Lower leg skin (tissue), 4 donors: ENCODE measurements at places on chromosomes 13 and 19. TPM values are rescaled to one million over a fixed set of nuclear protein-coding genes. Genes with fewer than 3 reads are reported as not detected.

DNA sequence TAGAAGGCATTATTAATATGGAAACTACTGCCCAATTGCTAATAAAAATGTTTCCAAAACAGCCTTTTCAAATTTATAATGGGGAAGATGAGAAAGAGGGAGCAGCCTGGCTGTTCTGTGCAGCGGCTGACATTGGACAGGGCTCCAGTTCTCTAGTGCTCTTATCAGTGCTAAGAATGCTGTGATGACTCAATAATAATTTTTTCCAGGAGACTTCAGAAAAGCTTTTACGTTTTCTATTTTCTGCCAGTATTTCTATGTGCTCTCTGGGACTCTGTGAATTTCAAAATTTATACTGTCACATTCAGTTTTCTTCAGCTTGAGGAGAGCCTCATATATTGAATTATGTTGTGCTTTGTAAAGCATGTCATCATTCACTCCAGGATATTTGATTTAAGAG is 209.6 kb downstream of the VWA8 start:
- DNase-seq = no peak

DNA sequence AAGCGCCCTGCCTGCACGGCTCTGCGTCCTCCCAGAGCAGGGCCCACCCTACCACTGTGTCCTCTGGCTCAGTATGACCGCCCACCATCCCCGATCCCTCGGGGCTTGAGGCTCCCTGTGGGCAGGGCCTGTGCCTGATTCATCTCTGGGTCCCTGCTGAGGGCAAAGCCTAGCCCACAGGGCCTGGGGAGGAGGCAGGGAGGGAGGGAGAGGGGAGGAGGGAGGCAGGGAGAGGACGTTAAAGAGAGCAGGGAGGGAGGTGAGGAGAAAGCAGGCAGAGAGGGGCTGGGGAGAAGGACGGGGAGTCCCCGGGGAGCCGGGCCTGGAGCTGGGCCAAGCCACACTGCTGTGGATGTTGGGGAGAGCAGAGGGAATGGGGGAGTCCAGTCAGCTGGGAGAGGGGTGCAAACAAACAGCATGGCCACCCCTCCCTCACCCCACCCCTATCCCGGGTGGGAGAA is 4.0 kb upstream of the ERFL start:
- DNase-seq = no peak

DNA sequence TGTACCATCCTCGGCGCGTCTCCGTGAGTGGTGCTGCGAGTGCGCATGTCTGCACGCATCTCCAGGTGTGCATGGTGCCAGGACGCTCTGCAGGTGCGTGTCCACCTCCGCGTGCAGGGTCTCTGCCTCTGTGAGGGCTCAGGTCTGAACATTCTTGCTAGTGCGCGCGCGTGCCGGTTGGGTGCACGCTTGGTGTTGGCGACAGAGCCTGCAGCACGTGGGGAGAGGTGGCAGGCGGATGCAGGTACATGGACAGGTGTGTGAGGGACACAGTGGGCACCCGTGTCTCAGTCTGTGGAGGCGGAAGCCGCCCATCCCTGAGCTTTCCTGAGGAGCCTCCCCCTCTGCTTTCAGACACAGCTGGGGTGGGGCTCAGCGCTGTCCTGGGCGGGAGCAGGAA is 4.9 kb upstream of the OR10H2 start:
- DNase-seq = no peak

DNA sequence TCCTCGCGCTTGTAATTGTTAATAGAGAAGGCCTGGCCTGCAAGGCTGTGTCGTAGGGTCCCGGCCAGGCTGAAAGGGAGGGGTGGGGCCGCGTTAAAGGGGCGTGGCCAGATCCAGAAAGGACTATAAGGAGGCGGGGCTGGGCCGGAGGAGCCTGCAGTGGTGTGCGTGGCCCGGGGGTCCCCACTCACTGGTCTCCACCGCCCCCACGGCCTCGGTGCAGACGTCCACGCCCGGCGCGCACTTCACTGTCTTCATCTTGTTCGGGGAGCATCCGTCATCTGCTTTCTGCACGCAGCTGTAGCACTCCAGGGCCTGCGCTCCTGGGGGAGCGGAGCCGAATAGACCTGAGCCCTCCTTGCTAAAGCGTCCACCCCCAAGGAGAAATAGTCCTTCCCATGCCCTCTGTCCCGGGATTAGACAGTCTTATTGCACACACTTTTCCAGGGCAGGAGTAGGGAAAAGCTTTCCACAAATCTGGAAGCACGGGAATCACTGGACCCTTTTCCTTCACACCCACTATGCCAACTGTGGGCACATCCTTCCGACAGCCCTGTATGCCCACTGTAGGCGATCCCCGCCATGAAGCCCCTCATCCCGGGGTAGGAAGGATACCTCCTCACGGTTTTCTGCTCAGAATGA is 1.2 kb downstream of the LYPD3 start:
- DNase-seq = peak; percentile 85

DNA sequence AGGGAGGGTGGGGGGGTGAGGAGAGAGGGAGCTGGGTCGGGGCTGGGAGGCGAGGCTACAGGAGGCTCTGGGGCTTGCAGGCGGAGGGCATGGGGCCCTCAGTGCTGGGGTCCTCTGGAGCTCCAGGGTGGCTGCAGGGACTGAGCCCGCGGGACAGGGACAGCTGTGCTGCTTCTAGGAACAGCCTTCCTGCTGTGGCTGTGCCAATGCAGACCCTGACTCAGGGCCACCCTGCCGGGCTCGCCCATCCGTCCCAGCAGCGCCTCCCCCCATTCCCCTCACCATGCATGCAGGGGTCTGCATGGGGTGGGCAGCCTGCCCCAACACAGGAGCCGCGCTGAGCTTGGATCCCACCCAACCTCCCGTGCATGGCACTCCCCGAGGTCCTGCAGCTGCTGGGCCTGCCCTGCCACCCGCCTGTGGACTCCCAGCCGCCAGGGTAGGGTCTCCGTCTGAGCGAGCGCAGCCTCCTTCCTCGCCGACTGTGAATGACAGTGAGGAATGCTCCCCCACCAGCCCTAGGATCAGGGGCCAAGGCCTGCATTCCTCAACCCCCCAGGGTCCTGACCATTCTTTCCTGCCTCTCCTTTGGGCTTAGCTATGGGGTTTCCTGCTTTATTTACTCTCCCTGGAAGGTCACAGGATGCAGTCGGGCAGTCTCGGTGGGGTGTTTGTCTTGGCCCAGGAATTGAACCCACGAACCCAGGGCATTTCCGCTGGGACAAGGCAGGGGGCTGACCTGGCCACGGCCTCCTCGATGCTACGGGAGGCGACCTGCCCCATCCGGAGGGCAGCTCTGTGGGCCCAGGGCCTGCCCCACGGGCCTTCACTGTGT is 23.4 kb downstream of the CEBPG start:
- no peak for DNase-seq

- no peak for DNase-seq
These were observed 29.4 kb upstream of the NDFIP2 start for GRCh38 chr13:79451500-79451962.

- DNase-seq = no peak
These were observed 14.1 kb upstream of the HMGB1 start for GRCh38 chr13:30479883-30480219.

DNA sequence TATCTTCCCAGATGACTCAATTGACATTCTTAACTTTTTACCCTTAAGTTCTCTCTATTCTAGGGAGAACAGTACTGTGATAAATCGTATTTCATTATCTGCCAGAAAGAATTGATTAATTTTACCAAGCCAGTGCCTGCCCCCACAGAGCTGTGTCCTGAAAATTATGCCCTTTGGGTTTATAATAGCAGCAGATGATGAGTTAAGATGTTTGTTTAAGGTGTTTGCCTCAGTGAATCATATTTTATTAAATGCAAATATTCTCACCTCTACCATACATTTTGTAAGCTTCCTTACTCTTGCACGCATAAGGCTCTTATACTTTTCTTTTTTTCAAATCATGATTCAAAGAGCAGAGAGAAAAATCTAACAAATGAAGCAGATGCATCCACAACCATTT is 318.6 kb downstream of the DCT start:
- no peak for DNase-seq

- DNase-seq = no peak
These were observed 135.9 kb upstream of the SGCG start for GRCh38 chr13:23044906-23045305.

DNA sequence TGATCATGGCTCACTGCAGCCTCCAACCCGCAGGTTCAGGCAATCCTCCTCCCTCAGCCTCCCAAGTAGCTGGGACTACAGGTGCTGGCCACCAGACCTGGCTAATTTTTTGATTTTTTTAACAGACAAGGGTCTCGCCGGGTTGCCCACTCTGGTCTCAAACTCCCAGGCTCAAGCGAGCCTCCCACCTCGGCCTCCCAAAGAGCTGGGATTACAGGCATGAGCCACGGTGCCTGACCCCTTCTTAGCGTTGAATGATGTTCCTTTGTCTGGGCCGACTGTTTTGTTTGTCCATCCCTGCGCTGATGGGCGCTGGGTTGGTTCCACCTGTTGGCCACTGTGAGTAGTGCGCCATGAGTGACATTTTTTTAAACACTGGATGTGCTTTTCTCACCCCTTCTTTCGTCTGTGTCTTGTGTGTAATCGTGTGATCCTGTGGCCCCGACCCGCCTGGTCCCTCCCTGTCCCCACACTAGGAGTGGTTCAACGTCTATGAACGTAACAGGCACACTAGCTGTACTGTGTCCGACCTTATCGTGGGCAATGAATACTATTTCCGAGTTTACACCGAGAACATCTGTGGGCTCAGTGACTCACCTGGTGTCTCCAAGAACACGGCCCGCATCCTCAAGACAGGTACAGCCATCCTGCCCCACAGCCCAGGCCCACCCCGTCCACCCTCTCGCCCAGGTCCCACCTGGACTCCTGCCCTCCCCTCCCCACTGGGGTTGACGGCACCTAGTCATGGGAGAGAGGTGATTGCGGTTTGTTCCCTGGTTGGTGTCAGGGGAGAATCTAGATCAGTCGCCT is 15.0 kb upstream of the EMC10 start:
- DNase-seq = peak; percentile 33

DNA sequence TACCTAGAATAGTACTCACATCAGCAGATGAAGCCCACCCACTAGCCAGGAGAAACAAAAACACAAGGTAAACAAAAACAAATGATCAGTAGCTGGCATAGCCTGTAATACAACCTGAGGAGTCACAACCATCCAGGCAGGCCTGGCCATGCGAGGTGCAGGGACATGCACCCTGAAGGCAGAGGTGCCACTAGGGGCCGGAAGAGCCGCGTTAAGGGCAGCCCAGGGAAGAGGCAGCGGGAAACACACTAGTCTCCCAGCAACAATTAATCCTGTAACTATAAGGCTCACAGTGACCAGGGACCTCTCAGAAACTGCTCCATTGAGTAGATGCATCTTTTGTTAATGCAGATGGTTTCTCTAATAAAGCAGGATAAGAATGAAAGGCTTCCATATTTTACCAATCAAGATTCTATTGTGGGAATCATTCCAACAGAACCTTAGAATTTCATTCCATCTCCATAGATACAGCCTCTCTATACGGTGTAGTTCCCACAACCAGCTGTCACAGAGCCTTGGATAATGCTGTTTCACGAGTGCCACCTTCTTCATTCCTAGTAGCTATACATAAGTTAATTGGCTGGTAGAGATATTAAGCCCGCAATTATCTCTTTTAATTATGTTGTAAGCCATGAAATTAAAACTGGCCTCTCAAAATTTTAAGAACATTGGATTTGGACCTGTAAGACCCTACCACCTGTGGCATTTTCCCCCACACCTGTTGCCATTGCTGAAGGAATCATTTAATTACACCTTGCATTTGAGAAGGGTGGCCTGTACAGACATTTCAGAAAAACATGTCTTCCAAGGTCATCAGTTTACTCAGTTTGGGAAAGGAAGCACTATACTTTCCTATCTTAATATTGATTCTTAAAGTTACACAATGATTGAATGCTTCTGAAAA is 28.7 kb downstream of the ANKRD10 start:
- no peak for DNase-seq

- DNase-seq = no peak
These were observed 360 bp downstream of the DDX39A start for GRCh38 chr19:14418856-14419105.

GRCh38 chr13:61408571-61408970 is 7.1 kb downstream of the PCDH20 start:
- no peak for DNase-seq

- DNase-seq = no peak
These were observed 22.9 kb upstream of the SLC35E1 start for GRCh38 chr19:16595097-16595496.

DNA sequence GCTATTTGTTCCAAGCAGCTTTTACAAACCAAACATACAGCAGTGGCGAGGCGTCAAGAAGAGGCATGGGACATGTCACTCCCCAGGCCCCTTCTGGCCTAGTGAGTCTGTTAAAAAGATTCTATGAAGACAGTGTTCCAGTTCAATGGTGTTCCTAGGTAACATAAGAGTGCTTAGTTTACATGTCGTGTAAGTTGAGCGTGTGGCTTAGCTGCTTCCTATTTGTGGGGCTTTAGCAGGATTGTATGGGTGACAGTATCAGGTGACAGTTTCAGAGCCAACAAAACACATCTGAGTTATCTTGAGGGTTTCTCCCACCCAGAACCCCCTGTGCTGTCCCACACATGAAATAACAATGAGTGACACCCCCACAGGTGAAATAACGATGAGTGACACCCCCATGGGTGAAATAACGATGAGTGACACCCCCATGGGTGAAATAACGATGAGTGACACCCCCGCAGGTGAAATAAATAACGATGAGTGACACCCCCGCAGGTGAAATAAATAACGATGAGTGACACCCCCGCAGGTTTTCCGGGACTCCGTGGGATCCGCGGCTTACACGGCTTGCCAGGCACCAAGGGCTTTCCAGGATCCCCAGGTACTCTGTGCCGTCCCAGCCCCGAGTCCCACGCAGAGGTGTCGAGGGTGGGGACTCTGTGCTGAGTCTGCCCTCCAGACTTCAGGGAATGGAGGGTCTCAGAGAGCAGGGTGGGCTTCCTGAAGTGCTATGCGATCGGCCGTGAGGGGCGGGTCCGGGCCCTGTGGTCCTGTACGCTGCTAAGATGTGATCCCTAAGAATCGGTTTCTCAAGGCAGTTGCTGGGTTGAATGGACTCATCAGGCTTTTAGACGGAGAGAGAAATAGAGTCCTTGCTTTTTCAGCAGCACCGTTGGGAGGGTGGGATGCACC is 68.6 kb downstream of the RAB20 start:
- DNase-seq = no peak

DNA sequence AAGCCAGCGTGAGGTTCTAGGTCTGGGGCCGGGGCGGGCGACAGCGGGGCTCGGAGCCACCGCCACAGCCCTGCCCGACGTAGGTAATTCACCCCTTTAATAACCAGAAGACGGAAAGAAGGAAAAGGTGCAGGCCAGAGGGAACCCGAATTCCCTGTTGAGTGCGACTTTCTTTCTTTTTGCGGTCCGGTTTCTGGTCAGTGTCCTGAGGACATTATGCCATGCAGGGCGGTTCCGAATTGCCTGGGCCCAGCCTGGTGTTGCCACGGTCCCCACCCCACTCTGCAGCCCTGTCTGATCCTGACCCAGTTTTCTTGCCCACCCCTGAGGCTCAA is 18.4 kb upstream of the TFDP1 start:
- peak; percentile 8 for DNase-seq

- DNase-seq = no peak
These were observed at the start of gene TNFSF13B for GRCh38 chr13:108269601-108270328. TNFSF13B (plus strand) TSS chr13:108269718; CDS start chr13:108269896, 178 bp downstream.

The NXNL1 gene
- not detected for total RNA-seq

The OR7D2 gene
- total RNA-seq = not detected

The ATP8B3 gene
- 1.2 TPM for total RNA-seq

The OBI1 gene
- 7.3 TPM for total RNA-seq

The MYH14 gene
- total RNA-seq = 329 TPM
